ENCODE measurements at places on chromosomes 1 and 21.

DNA sequence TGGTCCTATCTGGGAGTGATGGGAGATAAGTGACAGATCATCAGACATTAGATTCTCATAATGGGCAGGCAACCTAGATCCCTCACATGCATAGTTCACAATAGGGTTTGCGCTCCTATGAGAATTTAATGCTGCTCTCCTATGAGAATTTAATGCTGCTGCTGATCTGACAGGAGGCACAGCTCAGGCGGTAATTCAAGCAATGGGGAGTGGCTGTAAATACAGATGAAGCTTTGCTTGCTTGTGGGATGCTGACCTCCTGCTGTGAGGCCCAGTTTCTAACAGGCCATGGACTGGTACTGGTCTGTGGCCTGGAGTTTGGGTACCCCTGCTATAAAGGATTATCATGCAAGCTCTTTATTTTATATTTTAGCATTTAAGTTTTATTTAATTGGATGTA is 72.0 kb downstream of the ZMYM4 start:
- no peak for DNase-seq

DNA sequence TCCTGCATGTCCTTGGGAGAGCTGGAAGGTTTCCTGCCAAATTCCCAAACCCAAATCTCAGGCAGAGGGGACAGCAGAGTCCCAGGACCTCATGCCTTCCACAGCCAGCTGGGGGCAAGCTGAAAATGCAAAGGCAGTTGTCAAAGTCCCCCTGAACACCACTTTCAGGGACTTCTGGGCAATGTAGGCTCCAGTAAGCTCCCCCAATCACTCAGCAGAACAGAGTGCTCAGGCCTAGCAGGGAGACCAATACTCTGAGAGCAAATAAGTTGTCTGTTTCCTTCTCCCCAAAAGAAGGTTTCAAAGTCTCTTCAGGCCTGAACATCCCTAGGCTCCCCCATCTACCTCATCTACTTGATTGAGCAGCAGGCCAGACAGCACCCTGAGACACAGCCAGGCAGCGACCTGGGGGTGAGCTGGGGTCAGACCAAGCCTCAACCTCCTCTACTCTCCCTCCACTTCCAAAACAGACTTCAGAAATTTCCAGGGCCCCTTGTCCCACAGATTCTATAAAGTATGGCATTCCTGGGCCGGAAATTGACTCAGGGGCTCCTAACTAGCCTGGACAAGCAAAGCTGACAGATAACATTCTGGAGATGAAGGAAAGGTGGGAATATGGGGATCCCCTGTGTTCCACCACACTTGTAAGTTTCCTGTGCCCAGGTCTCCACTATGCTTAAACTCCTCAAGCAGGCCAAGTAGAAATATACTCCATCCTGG is 1.9 kb downstream of the SLC9A1 start:
- DNase-seq = no peak

- DNase-seq = no peak
These were observed 23.4 kb downstream of the SESN2 start for GRCh38 chr1:28282426-28283407.

GRCh38 chr21:28723646-28724045 is 269.0 kb downstream of the LTN1 start:
- DNase-seq = no peak

DNA sequence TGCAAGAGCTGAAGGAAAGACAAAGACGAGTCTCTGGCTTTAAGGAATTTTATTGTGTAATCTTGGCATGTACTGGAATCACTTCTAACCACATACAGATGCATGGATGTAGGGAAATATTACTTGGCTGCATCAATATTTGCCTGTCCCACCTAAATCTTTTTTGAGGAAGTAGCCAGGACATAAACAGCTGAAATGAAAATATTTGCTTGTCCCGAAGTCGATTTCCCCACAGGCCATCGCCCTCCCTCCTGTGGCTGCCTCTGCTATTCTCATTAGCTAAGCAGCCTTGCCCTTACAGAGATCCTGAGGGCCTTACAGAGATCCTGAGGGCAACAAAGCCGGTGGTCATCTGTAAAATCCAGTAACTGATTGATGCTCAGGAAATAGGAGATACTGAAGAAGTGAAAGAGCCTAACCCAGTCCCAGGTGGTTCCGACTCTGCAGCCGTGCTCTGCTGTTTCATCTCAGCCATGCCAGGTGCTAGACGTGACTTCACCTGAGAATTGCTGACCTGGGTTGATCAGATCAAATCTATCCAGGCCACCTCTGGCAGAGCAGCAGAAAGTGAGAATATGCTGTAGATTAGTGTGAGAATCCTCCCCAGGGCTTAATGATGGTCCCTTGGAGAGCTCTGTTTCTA is 25.5 kb downstream of the MAN1C1 start:
- DNase-seq = no peak

GRCh38 chr1:10032590-10033358 is at the start of gene UBE4B:
Gene UBE4B, plus strand, starts transcription at chr1:10032958. Its CDS starts 713 bp downstream, at chr1:10033671.
- DNase-seq = peak; percentile 99

DNA sequence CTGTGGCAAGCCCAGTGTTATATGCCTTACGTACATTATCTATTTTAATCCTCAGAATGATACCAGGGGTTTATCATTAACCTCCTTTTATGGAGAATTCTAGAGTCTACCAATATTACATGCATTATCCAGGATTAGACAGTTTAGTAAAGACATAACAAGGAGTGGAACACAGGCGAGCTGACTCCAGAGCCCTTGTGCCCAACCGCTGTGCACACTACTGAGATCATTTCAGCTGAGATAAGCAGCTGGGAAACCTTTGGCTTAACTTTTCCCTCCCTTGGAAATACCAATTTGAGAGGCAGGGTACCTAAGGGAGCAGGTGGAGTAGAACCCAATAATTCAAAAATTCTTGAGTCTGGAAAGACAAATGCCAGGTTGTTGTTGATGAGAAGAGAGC is 59.8 kb upstream of the ATP1B1 start:
- DNase-seq = no peak

- DNase-seq = no peak
These were observed 518.7 kb downstream of the PTPRC start for GRCh38 chr1:199157494-199157893.

GRCh38 chr1:232905331-232906034 is 44.9 kb upstream of the NTPCR start:
- no peak for DNase-seq

GRCh38 chr1:172382406-172382805 is 38.1 kb upstream of the C1orf105 start:
- DNase-seq = no peak

DNA sequence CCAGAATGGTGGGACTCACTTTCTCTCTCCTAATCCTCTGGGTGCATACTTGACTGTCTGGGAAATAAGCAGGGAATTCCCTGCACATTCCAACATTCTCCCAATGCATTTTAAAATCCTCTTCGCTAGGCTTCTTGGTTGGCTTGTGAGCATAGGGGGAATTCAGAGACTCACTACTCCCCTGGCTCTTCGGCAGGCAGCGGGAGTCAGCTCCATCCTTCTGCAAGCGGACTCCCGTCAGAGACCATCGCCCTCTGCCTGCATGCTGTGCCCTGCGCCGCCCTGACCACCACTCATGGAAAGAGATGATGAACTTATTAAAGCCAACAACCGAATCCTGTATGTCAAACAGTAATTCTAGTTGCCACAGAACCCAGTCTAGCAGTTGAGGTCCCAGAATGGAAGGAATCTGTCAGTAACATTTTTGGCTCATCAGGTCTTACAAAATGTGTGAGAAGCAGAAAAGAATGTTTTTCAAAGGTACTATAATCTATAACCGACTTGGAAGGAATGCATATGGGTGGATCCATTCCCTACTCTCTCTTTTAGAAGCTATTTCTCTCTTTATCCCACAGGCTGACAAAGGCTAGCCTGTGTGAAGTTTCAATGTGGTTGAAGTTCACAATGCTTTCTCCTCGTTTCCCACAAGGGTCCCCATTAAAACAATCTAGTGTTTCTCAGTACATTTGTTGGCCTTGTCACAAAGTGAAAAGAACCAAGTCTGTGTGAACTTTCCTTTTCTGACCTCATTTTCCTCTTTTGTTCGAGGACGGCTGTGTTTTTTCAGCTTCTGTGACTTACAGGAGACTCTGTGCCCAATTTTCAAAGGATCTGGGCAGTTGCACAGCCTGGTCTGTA is 119.1 kb upstream of the ADAR start:
- DNase-seq = no peak

- no peak for DNase-seq
These were observed 7.6 kb downstream of the RNU1-2 start for GRCh38 chr1:16903458-16903796.

- no peak for DNase-seq
These were observed 34.9 kb downstream of the UBIAD1 start for GRCh38 chr1:11307852-11308251.

GRCh38 chr21:38054334-38054733 is 138.1 kb upstream of the KCNJ6 start:
- no peak for DNase-seq

GRCh38 chr1:184426278-184426674 is 39.4 kb downstream of the C1orf21 start:
- DNase-seq = no peak

- DNase-seq = no peak
These were observed 1290.7 kb upstream of the ADGRL2 start for GRCh38 chr1:80509965-80510522.

DNA sequence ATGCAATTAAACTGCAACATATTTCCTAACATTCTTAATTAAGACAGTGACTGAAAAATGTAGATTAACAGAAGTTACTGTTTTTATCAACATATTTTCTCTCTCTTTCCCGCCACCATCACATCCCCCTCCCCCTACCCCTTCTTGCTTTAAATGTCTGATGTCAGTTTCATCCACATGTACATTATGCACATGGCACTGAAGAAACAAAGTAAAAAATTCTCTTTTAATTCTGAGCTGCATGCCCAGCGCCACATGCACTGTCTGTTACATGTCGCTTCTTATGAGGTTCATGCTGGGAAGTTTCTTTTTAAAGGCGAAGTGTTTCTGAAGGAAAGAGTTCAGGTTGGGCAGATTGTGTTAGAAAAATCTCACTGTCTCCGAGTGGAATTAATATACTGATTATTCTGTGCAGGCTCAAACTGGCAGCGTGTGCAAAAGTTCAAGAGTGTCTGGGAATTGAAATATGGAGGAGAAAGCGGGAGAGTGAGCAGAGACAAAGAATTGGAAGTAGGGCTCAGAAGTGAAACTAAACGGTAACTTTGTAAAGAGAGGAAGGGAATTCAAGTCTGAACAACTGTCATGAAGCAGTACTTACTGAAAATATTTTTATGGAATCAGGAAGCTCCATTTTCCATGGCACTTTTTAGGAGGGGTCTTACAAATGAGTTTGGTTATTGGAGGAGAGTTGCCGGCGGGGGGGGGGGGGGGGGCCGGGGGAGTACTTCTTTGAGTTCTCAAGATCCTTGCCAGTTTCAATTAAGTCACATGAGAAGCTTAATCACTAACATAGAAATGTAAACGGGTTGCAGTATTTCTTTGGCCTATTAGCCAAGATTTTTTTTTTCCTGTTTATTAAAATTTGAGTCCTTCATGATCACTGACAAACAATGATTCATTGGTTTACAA is 217.6 kb downstream of the SDCCAG8 start:
- no peak for DNase-seq

DNA sequence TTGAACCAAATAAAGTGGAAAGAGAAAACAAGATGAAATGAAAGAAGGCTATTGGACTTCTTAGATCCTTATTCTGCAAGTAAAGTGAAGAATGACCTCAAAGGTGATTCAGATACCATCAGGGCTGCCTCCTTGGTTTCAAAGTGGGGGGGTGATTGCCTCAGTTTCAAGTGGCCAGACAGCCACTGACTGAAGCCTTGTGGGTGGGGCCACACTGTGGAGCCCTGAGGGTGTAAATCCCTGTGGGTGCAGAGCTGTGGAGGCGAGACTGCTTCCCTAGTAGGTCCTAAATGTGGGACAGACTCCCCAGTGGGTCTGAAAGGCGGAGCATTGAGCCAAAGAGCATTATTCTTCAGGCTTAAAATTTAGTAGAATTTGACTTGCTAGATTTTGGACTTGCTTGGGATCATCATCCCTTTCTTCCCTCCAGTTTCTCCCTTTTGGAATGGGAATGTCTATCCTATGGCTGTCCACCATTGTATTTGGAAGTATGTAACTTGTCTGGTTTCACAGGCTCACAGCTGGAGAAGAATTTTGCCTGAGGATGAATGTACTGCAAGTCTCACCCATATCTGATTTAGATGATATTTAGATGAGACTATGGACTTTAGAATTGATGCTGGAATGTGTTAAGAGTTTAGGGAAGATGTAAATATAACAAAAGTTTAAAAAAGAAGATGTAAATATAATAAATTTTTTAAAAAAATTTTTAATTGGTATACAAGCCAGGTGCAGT is 71.6 kb upstream of the SOX13 start:
- DNase-seq = no peak

DNA sequence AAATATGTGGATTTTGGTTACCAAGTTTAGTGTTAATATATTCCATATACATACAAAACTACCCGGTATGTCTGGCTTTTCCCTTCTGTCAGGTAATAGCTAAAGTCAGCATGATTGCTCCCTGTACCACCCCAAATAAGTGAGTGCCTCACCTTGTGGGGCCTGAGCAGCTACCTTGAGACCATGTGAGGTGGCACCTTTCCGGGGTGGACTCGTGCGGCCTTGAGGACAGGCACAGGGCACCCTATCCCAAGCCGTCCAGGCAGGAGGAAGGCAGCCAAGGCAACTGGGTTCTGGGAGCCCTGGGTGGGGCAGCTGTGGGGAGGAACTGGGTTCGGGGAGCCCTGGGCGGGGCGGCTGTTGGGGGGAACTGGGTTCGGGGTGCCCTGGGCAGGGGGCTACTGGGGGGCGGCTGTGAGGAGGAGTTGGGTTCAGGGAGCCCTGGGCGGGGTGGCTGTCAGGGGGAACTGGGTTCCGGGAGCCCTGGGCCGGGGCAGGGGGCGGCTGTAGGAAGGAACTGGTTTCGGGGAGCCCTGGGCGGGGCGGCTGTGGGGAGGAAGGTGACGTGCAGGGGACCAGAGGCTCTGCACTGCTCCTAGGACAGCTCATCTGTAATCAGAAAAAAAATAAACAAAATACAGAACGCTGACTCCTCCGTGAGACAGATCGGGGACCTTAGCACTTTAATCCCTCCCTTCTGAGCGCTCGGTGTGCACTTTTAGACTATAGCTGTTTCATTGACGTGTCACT is 63.3 kb downstream of the POFUT2 start:
- DNase-seq = peak; percentile 34

DNA sequence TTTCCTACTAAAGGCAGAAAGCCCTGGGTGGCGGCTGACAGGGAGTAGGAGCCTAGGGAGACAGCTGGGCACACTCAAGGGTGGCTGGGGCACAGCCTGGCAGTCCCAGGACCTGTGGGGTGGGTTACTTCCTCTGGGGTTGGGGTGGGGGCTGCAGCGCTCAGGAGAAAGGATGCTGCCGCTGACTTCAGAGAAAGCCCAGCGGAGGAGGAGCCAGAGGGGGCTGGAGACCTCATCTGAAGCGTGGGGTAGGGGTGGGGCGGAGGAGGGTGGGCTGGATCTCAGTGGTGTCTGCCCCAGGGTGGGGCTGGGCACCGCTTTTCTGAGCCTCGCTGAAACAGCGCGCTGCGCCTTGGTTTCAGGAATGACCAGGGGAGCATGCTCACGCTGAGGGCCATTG is 30.8 kb downstream of the KCNA10 start:
- no peak for DNase-seq

DNA sequence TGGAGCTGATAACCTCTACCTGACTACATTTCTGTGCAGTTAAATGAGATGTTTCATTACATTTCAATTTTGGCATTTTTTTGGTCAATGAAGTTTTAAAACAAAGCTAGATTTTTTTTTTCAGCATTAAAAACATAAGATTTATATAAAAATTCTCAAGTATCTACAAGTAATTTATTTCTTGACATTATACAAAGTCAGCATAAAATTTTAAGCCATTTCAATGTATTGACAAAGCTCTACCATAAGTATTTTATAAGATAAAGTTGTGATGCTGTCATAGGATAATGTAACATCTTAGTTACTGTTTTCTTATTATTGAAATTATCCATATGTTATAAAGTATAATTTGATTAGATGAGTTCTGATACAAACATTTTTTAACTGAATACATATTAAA is 351.6 kb downstream of the PTBP2 start:
- DNase-seq = no peak
